GM12891 (cell line): ENCODE measurements at places on chromosomes 13 and 19.

DNA sequence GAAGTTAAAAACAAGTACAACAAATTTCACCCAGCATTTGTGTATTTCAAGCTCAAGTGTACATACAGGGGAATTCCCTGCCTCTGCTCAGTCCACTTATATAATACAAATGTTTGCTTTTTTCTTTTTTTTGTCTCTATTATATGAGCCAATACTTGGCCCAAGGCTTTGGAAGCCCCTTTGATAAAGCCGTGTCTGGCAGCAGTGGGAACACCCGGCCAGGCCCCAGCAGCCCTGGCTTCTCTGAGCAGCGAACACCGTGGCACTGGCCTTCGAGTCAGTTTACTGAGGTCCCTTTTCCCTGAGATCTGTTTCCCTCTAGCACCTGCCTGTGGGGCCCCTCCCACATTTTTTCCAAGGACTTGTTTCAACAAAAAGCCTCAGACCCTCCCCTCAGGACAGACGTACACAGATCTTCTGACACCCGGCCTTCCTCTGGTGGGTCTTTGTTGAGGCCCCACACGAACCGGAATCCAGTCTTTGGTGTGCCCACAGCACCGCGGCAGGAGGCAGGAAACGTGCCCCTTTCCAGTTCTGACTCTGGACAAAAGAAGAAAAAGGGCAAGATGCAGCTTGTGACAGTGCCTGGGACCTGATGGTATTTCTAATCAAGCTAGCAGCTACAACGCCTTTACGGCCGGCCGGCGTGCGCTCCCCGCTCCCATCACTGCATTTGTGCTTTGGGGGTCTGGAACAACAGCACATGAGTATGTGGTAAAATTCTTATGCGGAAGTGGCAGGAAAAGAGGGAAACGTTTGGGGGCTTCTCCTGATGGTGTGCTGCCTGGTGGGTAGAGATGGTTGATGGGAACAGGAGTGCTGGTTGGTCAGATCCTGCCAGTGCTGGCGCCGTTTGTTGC lies 13.8 kb downstream of the SIPA1L3 start:
- DNase-seq: no peak

GRCh38 chr19:1087813-1088415 lies 7.3 kb downstream of the POLR2E start:
- DNase-seq: no peak

DNA sequence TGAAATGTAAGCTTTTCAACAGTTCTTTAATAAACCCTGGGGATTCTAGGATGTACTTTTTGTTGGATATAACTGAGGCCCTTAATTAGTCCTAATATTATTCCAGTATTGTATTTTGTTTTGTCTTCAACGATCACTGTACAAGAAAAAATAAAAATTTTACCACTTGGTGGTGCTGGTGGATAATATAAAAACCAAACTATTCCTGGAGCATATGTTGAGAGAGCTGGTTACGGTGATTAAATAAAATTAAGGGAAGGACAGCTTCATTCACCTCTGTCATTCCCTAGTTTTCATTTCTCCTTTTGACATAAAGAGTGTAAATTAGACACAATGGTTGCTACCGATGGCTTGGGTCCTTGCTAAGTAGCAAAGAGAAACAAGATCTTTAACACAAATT lies 598.6 kb upstream of the PCDH20 start:
- no peak for DNase-seq

DNA sequence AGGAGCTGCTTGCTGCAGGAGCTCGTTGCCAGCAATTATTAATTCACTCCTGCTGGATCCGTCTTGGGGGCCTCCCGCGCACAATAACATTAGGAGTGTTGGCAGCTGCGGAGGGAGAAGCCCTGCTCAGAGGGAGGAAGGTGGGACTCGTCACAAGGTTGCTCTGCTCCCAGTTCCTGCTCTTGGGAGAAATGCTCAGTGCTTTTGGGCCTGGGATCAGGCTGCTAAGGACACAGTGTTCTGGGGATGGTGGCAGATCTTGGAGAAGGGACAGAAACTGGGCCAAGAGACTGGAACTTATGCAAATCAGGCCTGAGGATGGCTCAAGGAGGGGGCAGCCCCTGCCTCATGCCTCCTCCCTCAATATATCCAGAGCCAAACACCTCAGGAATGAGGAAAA lies 78.9 kb upstream of the OLFM4 start:
- DNase-seq: no peak

GRCh38 chr13:59701261-59701660 lies 462.5 kb downstream of the DIAPH3 start:
- DNase-seq: no peak

DNA sequence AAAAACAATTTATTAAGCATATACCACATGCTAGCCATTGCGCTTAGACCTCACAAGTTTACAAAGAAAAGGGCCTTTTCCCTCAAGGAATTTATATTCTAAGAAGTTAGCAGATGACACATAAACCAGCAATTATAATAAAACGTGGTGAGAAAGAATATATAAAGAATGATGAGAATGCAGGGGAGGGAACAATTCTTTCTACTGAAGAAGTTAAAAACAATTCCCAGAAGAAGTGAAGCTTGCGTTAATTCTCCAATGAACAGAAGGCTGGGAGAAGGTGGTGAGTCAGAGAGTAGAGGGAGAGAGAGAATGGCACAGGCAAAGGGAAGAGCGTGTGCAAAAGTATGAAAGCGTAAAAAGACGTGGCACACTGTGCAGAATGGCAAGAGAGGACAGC lies 69.5 kb upstream of the ZDHHC20 start:
- no peak for DNase-seq

- no peak for DNase-seq
Observed at GRCh38 chr13:51874651-51875050, 12.9 kb downstream of the CCDC70 start.

GRCh38 chr19:39090881-39091280 lies 6.7 kb downstream of the ACP7 start:
- DNase-seq: no peak

DNA sequence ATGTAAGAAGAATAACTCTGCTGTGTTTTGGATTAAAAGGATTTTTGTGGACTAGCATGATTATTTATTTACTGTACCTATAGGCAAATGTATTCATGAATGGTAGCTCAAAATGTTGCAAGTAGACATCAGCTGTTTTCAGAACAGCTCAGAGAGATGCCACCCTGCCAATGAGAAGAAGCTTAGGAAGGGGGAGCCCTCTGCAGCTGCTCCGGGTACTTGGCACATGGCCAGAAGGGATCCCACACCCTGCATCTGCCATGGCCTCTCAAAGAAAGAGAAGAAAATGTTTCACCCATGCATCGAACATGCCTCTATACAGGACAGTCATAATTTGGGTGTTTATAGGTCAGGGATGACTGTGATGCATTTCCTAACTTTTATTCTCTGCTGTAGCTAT lies 30.5 kb upstream of the MBNL2 start:
- no peak for DNase-seq

GRCh38 chr13:62035981-62036380 lies 620.3 kb upstream of the PCDH20 start:
- no peak for DNase-seq

DNA sequence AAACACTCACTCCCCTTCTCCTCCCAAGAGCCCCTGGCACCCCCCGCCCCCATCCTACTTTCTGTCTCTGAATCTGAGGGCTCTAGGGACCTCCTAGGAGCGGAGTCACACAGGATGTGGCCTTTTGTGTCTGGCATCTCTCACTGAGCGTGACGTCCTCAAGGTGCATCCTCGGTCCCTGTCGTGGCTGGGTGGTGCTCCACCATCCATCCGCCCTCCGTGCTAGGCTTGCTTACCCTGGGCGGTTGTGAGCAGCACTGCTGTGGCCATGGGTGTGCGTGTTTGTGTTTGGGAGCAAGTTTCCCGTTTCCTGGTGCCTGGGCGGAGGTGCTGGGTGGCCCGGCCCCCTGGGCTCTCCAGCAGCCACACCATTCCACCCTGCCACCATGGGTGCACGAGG lies 12.2 kb downstream of the PLEKHJ1 start:
- no peak for DNase-seq

DNA sequence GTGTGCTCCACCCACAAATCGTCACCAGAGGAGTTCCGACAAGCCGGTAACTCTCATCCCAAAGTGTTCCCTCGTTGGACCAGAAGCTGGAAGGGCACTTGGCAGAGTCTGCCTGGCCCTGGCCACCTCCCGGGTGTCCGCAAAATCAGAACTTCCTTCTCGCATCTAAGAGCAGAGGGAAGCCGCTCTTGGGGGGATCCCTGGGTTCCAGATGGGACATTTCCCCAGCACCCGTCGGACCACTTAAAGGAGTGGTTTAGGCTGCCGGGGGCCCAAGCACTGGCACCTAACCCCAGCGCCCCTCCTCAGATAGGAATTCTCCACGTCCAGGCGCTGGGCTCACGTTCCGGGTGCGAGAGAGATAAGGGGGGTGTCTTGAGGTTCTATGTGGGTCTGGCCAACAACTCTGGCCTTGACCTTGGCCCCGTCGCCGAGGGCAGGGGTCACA lies 857 bp upstream of the MAP2K7 start:
- DNase-seq: no peak

- no peak for DNase-seq
Observed at GRCh38 chr13:23618341-23618740, 48.1 kb downstream of the TNFRSF19 start.

- no peak for DNase-seq
Observed at GRCh38 chr19:41321600-41322270, 11.8 kb downstream of the CCDC97 start.

DNA sequence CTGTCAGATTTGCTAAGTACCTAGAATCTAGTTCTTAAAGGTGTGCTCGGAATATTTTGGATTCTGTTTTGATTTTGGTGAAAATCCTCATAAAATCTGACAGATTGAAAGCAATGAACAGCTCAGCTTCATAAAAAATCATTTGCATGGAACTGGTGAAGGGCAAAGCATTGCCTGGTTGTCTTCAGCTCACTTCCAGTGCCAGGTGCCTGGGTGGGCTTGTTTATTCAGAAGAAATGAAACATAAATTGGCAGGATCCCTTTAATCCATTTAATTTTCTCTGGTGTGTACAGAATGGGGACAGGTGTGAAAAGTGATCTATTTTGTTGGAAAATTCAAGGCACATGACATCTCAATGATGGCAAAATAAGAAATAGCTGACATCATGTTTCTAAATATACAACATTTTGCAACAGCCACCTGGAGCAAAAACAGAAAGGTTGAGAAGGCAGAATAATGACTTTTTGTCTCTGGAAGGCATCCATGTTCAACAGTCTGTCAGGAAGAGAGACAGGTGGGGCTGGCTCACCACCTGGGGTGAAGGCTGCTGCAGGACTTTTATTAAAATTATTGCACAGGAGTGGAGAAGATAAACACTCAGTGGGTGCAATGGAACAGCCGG lies 52.2 kb downstream of the RFC3 start:
- DNase-seq: no peak

DNA sequence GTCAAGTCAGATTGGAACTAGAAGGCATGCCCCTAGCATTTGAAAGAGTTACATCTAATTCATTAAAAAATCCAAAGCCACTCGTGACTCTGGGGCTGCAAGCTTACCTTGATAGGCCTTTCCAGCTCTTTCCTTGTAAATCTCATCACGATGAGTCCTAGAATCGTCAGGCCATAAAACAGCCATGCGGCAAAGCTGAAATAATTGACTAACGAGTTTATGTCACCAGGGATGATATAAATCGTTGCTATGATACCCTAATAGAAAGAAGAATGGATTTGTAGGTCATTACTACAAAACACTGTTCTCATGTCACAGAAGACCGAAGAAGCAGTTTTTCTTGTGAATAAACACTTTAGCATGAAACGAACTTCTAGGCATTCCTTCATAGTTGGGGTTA lies 27.5 kb downstream of the SLC7A9 start:
- DNase-seq: no peak

DNA sequence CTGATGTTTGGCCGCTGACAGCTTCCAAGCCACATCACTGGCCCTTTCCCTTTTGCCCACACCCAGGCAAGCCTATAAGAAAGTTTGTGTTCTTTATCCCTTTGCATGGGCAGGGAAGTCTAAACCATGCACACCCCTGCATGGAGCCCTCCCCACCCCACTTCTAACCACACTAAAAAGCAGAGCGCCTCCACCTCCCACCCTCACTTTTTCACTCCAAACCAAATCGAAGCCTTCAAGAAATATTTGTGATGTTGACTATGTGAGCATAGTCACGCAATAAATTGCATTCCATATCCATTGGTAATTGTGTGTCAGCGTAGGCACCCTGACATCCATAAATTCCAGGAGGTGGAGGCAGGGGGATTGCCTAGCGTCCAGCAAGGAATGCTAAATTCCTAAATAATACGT lies 104.4 kb upstream of the LSM14A start:
- DNase-seq: no peak

- DNase-seq: no peak
Observed at GRCh38 chr19:4969772-4970531, 1.0 kb downstream of the KDM4B start.

GRCh38 chr13:76992548-76993001 lies 694 bp downstream of the CLN5 start:
- no peak for DNase-seq

DNA sequence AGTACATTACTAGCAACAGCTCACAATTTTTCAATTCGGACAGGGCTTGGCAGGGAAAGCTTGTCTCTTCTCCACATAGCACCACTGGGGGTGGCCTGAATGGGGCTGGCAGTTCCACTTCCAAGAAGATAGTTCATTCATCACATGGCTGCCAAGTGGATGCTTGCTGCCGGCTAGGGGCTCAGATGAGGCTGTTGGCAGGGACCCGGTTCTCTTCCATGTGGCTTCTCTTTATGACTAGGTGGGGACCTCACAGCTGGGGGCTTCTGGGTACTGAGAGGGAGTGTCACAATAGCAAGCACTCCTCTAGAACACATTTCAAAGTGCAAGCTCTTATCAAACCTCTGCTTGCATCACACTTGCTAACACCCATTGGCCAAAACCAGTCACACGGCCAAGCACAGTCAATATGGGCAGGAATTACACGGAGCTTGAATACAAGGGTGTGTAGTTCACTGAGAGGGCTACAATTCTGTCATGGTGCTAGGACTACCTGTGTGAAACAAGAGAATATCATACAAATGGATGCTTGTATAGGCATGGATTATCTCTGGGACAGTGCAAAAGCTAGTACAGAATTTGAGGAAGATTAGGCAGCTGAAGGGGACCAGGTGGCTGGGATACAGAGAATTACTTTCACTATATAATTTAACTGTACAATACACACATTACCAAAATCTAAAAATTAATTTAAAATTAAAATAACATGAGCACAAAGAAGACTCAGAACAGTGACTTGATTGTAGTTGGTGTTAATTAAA lies 32.3 kb downstream of the ATP7B start:
- DNase-seq: no peak

GRCh38 chr13:25463496-25463895 lies 91.7 kb downstream of the ATP8A2 start:
- DNase-seq: no peak

- no peak for DNase-seq
Observed at GRCh38 chr13:48176781-48177180, 56.2 kb upstream of the ITM2B start.

- DNase-seq: no peak
Observed at GRCh38 chr19:9151367-9151766, 11.2 kb downstream of the ZNF317 start.
